ENCODE measurements at places on chromosomes 7 and 10.
A peak's percentile ranks its signal among the peaks of the same experiment; 100 is the strongest.

DNA sequence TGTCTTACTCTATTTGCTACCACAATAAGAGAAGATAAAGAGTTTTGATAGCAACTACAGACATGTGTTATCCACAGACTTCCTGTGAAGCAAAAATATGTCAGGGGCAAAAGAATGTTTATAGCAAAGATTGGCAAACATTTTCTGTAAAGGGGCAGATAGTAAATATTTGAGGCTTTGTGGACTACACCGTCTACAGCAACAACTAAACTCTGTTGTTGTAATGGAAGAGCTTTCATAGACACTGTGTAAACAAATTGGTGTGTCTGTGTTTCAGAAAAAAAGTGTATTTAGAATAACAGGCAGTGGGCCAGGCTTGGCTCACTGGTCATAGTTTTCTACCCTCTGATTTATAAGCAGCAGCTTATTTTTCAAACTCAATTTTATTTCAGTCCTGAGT is 521.4 kb downstream of the ANKRD7 start:
- DNase-seq: no peak
- H3K4me1 ChIP-seq: no peaks in the 10 kb centered on the region
- H3K4me3 ChIP-seq: no peak overlapping the region
- H3K27ac ChIP-seq: no peak overlapping the region

- no peaks in the 10 kb centered on the region for H3K36me3 ChIP-seq
- H3K27me3 ChIP-seq: no peaks in the 10 kb centered on the region
- H3K4me3 ChIP-seq: no peak overlapping the region
- peaks cover 2% of the 10 kb centered on the region for H3K4me1 ChIP-seq
- DNase-seq: peak; percentile 61
Measured at GRCh38 chr10:101848894-101849351, 5.3 kb upstream of the KCNIP2 start.

GRCh38 chr7:38141187-38141586 is 36.9 kb upstream of the STARD3NL start:
- no peaks in the 10 kb centered on the region for H3K4me1 ChIP-seq
- no peak overlapping the region for H3K4me3 ChIP-seq
- H3K27me3 ChIP-seq: no peaks in the 10 kb centered on the region
- no peak overlapping the region for H3K27ac ChIP-seq

GRCh38 chr10:69045441-69046300 is 42.2 kb upstream of the SRGN start:
- no peaks in the 10 kb centered on the region for H3K36me3 ChIP-seq
- H3K4me3 ChIP-seq: no peak overlapping the region
- no peak for DNase-seq
- no peaks in the 10 kb centered on the region for H3K27me3 ChIP-seq
- H3K4me1 ChIP-seq: no peaks in the 10 kb centered on the region

GRCh38 chr7:84535580-84536270 is 341.1 kb upstream of the SEMA3A start:
- H3K4me3 ChIP-seq: no peak overlapping the region
- H3K27ac ChIP-seq: no peak overlapping the region
- H3K27me3 ChIP-seq: no peaks in the 10 kb centered on the region

DNA sequence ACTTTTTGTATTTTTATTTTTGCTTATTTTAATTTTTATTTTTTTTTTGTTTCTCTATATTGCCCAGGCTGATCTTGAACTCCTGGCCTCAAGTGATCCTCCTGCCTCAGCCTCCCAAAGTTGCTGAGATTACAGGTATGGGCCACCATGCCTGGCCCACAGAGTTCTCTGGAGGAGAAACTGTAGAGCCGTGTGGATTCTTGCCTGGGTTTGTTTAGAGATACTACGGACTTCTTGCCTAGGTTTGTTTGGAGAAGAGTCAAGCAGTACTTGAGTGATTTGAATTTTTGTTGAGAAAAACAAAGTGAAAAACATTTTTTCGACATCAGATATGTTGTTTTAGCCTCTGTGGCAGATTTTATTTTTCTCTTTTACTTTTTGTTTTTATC is 99.0 kb downstream of the CAMK1D start:
- no peaks in the 10 kb centered on the region for H3K36me3 ChIP-seq
- H3K4me1 ChIP-seq: peaks cover 27% of the 10 kb centered on the region
- H3K4me3 ChIP-seq: no peak overlapping the region
- DNase-seq: no peak
